Breast epithelium (tissue), 4 donors: ENCODE measurements at places on chromosomes 7 and 10.

GRCh38 chr7:36710186-36710791, 14.0 kb downstream of the AOAH start:
- no peak overlapping the region for H3K4me3 ChIP-seq
- no peaks in the 10 kb centered on the region for H3K36me3 ChIP-seq
- no peak overlapping the region for H3K27ac ChIP-seq
- H3K27me3 ChIP-seq = no peaks in the 10 kb centered on the region
- no peak for DNase-seq

- no peak overlapping the region for H3K27ac ChIP-seq
- H3K4me1 ChIP-seq = peaks cover 5% of the 10 kb centered on the region
- H3K4me3 ChIP-seq = no peak overlapping the region
- H3K27me3 ChIP-seq = no peaks in the 10 kb centered on the region
- peaks cover 6% of the 10 kb centered on the region for H3K36me3 ChIP-seq
These were observed 50.2 kb downstream of the ZNF467 start for GRCh38 chr7:149723082-149723767.

GRCh38 chr10:72757732-72758131, 65.8 kb downstream of the MCU start:
- no peaks in the 10 kb centered on the region for H3K4me1 ChIP-seq
- no peak for DNase-seq
- H3K27me3 ChIP-seq = no peaks in the 10 kb centered on the region
- no peak overlapping the region for H3K27ac ChIP-seq
- H3K36me3 ChIP-seq = no peaks in the 10 kb centered on the region
- no peak overlapping the region for H3K4me3 ChIP-seq

- no peak overlapping the region for H3K27ac ChIP-seq
- peak; percentile 35 for DNase-seq
- no peak overlapping the region for H3K4me3 ChIP-seq
- H3K4me1 ChIP-seq = no peaks in the 10 kb centered on the region
These were observed 6.9 kb upstream of the ELFN1 start for GRCh38 chr7:1663223-1663622.

DNA sequence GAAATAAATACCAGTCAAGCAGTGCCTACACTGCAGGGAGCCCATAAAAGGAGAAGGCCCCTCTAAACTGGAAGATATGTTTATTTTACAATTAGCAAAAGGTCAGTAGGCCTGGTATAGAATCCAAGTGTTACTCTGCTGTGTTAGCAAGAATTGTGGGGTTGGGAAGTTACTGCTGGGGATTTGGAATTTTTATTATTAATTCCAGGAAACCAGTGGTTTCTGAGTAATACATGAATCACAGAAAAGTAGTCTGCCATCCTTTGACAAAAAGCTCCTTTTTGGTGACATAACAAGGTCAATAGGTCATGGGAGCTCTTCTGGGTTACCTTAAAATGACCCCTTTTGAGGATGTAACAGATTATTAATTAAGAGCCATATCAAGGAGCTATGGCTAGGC, 67.4 kb downstream of the ZNF92 start:
- H3K36me3 ChIP-seq = no peaks in the 10 kb centered on the region
- no peak overlapping the region for H3K4me3 ChIP-seq
- no peak for DNase-seq
- H3K27ac ChIP-seq = no peak overlapping the region

GRCh38 chr7:1611708-1612241, 41.9 kb upstream of the PSMG3 start:
- no peak overlapping the region for H3K27ac ChIP-seq
- no peak overlapping the region for H3K4me3 ChIP-seq
- H3K36me3 ChIP-seq = no peaks in the 10 kb centered on the region
- H3K27me3 ChIP-seq = peaks cover 7% of the 10 kb centered on the region
- DNase-seq = no peak

- no peaks in the 10 kb centered on the region for H3K27me3 ChIP-seq
- H3K4me3 ChIP-seq = no peak overlapping the region
- peak; percentile 20 for DNase-seq
- peak overlapping the region; percentile 85 for H3K27ac ChIP-seq
- no peaks in the 10 kb centered on the region for H3K36me3 ChIP-seq
These were observed 56.1 kb downstream of the ZRANB1 start for GRCh38 chr10:124997771-124998623.

DNA sequence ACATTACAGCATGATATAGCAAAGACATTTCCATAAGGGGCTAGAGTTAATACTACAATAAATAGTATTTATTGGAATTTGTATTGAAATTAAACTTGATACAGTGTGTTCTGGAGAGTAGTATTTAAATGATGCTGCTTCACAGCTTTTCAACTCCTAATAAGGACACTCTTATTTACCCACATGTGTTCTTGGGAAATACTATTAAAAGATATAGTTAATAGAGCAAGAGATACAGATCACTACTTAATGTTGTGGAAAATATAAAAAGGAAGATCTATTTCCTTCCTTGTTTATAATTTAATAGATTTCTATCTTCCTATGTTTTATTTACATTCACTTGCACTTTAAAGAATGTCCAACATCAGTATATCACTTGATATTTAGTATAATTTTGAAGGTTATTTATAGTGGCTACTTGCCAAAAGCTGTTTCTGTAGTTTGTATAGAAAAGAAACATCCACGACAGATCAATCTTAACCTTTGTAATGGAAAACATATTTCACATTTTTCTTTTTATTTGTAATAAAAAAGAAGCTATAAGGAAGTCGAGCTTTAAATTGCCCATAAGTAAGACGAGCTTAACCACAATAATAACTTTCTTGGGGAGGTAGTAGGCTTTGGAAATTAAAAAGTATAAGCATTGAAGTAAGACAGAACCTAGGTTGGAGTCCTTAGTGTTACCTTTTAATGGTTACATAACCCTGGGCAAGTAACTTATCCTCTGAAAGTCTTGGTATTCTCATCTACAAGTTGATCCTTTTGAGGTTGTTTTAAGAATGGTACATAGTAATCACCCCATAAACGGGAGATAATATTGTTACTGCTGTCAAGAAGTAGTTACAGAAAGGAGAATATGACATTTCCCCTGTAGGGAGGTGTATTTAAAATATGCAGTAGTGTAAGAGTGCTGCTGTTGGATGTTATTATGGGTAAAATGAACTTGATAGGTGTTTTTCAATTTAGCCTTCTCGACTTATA, 32.8 kb downstream of the CPED1 start:
- no peak overlapping the region for H3K4me3 ChIP-seq
- no peaks in the 10 kb centered on the region for H3K4me1 ChIP-seq
- no peak for DNase-seq

DNA sequence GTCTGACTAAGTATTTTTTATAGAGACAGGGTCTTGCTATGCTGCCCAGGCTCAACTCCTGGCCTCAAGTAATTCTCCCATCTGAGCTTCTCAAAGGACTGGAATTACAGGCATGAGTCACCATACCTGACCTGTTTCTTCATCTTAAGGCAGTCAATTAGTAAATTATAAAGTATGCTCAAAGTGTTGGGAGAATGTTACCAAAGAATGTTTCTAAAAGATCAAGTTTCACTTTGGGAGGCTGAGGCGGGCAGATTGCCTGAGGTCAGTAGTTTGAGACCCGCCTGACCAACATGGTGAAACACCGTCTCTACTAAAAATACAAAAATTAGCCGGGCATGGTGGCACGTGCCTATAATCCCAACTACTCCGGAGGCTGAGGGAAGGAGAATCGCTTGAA, 117.0 kb downstream of the ALOX5 start:
- H3K4me1 ChIP-seq = no peaks in the 10 kb centered on the region
- H3K36me3 ChIP-seq = no peaks in the 10 kb centered on the region
- no peak for DNase-seq
- no peaks in the 10 kb centered on the region for H3K27me3 ChIP-seq
- H3K4me3 ChIP-seq = no peak overlapping the region

DNA sequence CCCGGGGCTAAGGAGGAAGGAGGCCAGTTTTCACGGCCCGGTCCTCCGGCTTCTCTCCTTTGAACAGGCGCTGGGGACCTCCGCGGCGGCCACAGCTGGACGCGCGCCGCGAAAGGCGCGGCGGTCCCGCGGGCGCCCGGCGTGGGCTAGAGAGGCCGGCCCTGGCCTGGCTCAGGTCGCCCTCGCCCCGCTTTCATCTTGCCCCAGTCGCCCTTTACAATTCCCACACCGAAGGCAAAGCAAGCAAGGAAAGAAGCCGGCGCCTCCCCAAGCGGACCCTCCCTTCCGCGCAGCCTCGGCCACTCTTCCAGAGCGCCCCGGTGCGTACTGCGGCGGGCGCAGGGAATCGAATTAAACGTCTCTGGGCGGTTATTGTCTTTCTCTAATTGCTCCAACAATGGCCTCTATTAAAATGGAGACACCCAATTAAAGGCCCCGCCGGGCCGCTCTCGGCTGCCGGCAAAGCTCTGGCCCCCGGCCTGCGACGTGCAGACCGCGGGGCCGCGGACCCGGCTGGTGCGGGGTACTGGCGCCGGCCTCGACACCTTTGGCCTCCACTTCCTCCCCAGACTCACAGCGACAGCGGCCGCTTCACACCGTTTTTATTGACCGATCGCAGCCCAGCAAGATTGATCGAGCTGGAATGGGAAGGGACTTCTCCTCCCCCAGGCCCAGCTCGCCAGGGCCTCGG, 4.5 kb upstream of the GATA3 start:
- no peaks in the 10 kb centered on the region for H3K36me3 ChIP-seq
- H3K27me3 ChIP-seq = peaks cover 61% of the 10 kb centered on the region
- H3K4me3 ChIP-seq = peak overlapping the region; percentile 87
- H3K27ac ChIP-seq = peak overlapping the region; percentile 96

DNA sequence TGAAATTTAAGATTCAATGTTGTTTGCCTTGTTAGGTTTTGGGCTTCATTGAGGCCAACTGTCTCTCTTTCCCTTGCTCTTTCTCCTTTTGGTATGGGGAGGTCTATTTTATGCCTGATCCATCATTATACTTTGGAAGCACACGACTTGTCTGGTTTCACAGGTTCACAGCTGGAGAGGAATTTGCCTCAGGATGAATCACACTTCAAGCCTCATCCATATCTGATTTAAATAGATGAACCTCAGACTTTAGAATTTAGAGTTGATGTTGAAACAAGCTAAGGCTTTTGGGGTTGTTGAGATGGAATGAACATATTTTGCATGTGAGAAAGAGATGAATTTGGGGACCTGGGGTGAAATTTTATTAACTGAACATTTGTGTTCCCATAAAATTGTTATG, 150.5 kb upstream of the IGFBP3 start:
- H3K4me1 ChIP-seq = no peaks in the 10 kb centered on the region
- no peaks in the 10 kb centered on the region for H3K36me3 ChIP-seq

DNA sequence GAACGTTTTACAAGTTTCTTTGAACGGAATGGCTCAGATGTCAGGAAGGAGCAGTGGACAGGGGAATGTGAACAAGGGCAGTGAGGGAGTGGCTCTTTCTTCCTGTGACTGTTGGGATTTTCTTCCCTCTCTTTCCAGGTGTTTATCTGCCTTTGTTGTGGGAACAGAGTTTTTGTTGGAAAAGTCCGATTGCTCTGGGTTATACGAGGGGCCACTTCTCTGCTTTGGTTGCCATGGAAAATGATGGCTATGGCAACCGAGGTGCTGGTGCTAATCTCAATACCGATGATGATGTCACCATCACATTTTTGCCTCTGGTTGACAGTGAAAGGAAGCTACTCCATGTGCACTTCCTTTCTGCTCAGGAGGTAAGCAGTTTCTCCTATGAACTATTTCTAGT, 41.4 kb downstream of the ZRANB1 start:
- no peaks in the 10 kb centered on the region for H3K36me3 ChIP-seq
- no peaks in the 10 kb centered on the region for H3K27me3 ChIP-seq
- H3K4me3 ChIP-seq = no peak overlapping the region
- DNase-seq = no peak
- H3K27ac ChIP-seq = no peak overlapping the region

GRCh38 chr7:77819021-77819420, 20.4 kb downstream of the PHTF2 start:
- H3K27me3 ChIP-seq = no peaks in the 10 kb centered on the region
- no peaks in the 10 kb centered on the region for H3K4me1 ChIP-seq
- no peak overlapping the region for H3K27ac ChIP-seq
- DNase-seq = no peak
- no peaks in the 10 kb centered on the region for H3K36me3 ChIP-seq

GRCh38 chr10:7666253-7667023, at the start of gene ITIH5:
ITIH5 (minus strand) TSS chr10:7666966; CDS start chr10:7666892, 74 bp downstream.
- no peaks in the 10 kb centered on the region for H3K36me3 ChIP-seq
- H3K27ac ChIP-seq = peak within 1 kb of the TSS; percentile 48
- no peaks in the 10 kb centered on the region for H3K27me3 ChIP-seq
- peak within 1 kb of the TSS; percentile 90 for H3K4me3 ChIP-seq
- no peaks in the 10 kb centered on the region for H3K4me1 ChIP-seq

GRCh38 chr7:1539181-1539881, 8.8 kb downstream of the MAFK start:
- H3K4me1 ChIP-seq = peaks cover 5% of the 10 kb centered on the region
- no peaks in the 10 kb centered on the region for H3K27me3 ChIP-seq
- DNase-seq = no peak
- H3K4me3 ChIP-seq = no peak overlapping the region
- peaks cover 7% of the 10 kb centered on the region for H3K36me3 ChIP-seq

DNA sequence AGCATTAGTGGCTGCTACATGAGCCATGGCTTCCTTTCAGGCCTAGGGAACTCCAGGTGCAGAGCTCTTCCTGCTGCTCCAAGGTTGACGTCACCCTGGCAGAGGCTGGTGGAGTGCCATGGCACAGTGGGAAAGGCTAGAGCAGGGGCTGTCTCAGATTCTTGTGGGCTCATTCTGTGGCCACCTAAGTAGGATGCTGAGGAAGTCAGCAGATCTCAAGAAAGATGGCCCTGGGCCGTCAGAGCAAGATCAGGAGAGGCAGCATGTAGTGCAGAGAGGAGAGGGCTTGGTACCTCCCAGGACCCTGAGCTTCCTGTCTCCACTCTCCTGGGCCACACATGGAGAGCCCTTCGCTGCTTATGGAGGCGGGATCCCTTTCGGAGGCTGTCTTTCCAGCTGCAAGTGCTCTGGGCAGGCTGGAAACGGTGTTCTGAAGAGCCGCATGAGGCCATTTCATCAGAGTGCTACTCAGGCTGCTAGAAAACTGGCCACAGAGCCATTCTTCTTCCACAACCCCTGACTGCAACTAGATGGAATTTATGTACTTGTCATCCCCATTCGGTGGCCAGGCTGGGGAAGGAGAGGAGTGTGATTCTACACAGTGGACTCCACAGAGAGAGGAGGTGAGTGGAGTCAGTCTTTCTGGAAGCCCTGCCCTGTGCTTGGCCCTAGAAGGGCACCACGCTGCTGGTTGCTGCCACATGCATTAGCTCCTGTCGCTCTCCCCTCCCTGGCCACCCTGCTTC, 304.2 kb downstream of the RPS24 start:
- no peaks in the 10 kb centered on the region for H3K36me3 ChIP-seq
- peak; percentile 3 for DNase-seq
- H3K27me3 ChIP-seq = no peaks in the 10 kb centered on the region
- H3K4me3 ChIP-seq = no peak overlapping the region
- no peaks in the 10 kb centered on the region for H3K4me1 ChIP-seq
- H3K27ac ChIP-seq = no peak overlapping the region

- no peaks in the 10 kb centered on the region for H3K27me3 ChIP-seq
- H3K27ac ChIP-seq = no peak overlapping the region
- no peak for DNase-seq
- H3K4me3 ChIP-seq = no peak overlapping the region
- no peaks in the 10 kb centered on the region for H3K4me1 ChIP-seq
- no peaks in the 10 kb centered on the region for H3K36me3 ChIP-seq
These were observed 1069.1 kb upstream of the AUTS2 start for GRCh38 chr7:68529221-68529620.
